ENCODE measurements at places on chromosomes 5 and 9.

- DNase-seq: no peak
Measured at GRCh38 chr9:78848061-78848460, 551.1 kb downstream of the PSAT1 start.

GRCh38 chr5:166165596-166165995 lies 2125.8 kb upstream of the WWC1 start:
- DNase-seq: no peak

DNA sequence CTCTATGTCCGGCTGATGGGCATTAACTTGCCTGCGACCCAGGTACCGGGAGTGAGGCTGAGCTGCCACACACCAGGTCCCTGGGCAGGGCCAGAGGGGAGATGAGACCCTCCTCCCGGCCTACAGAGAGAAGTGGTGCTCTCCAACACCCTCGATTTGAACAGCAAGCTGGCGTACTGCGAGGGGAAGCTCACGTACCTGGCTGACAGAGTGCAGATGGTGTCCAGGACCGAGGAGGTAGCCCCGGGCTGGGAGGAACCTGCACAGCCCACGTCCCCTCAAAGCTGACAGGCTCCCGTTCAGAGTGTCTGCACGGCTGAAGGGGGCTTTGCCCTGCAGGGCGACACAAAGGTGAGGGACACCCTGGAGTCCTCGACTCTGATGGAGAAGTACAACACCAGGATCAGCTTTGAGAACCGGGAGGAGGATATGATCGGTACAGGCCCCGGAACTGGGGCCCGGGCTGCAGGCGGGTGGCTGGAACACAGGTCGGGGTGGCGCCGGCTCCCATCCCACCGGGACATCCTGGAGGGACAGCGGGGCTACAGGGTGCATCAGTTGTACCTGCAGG lies 1.0 kb upstream of the RABL6 start:
- DNase-seq: no peak

DNA sequence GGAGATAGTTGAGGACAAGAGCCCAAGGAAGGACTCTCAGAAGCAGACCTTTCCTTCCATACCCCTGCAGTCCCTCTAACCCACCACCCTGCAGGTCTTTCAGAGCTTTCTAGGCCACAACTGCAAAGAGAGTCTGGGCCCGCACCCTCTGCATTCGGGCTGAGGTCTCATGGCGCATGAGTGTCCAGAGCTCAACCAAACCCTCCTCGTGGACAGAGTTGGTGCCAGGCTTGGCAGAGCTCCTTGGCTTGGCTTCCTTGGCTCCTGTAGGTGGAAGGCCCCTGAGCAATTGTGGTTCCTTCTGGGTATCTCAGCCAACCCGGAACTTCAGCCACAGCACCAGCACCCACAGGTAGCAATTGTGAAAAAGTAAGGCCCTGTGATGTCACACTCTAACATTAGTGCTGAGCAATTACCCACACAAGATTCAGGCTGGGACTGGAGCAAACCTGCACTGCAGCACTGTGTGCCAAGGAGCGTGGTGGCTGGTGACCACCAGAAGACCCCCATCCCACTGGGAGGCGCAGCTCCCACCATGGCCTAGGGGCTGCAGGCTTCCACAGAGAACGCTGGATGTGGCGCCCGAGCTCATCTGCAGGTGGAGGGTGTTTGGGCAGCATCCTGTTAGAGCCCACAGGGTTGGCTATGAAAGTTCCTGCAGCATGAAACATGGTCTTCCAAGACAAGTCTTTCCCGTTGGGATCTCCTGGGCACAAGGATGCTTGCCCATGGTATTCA lies 38.8 kb downstream of the FOXI1 start:
- DNase-seq: no peak

DNA sequence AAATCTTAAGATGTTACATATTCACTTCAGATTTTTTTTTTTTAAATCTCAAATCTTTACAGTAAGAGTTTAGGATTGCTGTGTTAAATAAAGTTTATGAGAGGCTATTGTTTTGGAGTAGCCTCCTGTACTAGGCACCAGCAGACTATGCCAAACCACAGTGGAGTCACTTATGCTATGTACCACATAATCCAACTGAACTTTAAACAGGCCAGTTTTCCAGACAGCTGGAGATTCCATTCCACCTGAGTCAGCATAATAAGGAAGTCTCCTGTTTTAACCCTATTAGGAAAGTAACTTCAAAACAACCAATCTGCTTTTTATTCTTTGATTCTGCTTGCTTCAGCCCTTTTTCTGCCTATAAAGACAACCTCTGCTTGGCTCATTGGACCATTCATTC lies 205.2 kb downstream of the CSNK1G3 start:
- DNase-seq: no peak

- no peak for DNase-seq
Measured at GRCh38 chr5:132203464-132203818, 24.2 kb downstream of the P4HA2 start.

- DNase-seq: no peak
Measured at GRCh38 chr9:111029260-111029659, 9.0 kb downstream of the LPAR1 start.

GRCh38 chr5:68027519-68027918 lies 188.0 kb upstream of the PIK3R1 start:
- no peak for DNase-seq

GRCh38 chr9:109855540-109855939 lies 75.5 kb downstream of the PALM2AKAP2 start:
- DNase-seq: no peak

DNA sequence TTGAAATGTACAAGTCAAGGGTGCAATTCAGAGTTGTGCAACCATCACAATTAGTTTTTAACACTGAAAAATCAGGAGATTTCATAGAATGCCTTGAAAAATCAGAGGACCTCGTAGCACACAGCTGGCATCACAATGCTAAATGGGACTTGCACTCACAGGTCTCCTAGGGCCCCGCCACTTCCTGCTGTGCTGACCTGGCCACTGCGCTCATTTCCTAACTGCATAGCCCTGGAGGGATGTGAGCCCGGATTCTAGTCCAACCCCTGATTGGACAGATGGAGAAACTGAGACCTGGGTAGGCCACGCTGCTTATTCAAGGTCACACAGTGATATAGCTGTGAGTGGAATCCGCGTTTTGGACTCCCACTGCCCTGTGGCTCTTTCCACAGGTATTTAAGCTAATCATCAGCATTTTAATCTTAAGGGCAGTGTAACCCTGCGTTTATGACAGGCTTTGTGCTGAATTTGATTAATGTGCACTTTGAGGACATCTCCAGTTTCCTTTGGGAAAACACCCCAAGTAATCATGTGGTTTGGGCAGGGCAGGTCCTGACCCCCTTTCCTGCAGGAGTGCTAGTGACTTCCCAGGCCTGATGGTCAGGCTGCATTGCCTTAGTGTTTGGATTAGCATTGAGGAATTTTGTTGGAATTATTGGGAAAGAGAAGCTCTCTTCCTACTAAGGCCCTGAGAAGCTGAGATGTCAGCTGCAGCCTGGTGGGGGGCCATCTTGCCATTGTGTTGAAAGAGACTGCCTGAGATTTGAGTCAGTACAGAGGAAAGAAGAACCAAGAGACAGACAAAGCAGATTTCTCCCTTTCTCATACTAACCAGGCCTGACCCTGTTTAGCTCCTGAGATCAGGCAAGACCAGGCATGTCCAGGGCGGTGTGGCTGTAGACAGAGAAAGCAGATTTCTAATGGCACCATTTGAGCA lies 36.2 kb downstream of the STC2 start:
- no peak for DNase-seq

DNA sequence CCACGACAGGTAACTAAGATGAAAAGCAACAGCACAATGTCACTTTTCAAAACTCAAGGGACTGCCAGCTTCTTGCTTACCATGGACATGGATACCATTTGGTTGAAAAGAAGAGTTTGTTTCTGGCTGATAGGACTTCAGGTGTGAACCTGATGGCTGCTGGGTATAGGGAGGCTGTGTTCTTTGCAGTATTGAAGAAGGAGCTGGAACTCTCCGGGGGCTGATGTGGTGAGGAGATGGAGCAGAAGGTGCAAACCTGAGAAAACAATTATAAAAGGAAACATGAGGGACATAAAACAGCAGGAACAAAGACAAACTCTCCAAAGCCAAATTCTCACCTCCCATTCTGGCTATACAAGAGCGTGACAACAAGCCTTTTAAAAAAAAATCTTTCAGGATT lies 330.1 kb upstream of the RFX3 start:
- no peak for DNase-seq

DNA sequence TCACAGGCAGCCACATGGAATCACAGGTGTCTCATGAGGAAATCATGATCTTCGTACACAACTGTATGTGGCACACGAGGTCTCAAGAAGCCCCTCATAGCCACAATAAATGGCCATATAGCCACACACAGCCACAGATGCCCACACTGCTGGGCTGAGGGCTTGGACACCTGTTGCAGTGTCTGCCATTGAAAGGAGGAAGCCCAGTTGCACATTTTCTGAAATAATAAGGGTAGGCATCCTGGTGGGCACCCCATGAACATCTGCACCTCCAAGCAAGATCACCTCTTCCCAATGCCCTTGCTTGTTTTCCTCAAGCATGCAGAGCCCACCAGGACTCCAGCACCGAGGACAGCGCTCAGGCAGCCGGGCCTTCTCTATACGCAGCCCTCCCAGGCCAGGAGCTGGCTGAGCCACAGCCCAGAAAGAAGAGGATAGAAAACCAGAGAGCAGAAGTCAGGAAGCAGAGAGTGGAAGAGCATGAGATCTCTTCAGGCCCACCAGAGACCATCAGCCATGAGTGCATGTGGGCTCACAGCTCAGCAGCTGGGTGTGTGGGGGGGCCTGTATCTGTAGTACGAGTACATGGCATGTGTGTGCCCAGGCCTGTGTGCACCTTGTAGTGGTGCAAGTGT lies 1.0 kb upstream of the ACSL6 start:
- peak; percentile 63 for DNase-seq

DNA sequence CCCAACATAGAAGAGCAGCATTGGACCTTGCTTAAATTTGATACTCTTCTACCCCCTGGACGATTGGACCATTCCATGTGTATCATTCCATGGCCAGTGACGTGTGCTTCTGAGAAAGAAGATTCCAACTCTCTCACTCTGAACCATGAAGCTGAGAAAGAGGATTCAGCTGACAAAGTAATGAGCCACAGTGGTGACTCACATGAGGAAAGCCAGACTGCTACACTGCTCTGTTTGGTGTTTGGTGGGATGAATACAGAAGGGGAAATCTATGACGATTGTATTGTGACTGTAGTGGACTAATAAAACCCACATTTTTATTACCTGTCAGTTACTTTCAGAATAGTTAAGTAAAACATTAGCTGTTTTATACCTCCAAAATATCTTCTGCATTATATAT lies 7.5 kb downstream of the HSPA5 start:
- DNase-seq: no peak

- no peak for DNase-seq
Measured at GRCh38 chr9:35691757-35692301, 2.1 kb upstream of the TPM2 start.

DNA sequence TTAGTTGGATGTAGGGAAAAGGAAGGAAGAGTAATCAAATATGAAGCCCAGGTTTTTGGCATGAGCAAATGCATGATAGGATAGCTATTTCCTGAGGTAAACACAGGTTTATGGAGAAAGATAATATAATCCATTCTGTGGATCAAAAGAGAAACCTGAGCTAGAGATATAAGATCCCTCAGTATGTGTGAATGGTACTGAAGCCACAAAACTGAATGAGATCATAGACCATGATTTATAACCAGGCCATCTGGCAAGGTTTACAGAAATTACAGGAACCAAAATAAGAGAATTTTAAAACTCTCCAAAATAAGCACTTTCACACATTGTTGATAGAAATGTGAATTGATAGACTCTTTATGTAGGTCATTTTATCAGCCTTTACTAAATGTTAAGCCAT lies 28.7 kb upstream of the ECM2 start:
- no peak for DNase-seq

DNA sequence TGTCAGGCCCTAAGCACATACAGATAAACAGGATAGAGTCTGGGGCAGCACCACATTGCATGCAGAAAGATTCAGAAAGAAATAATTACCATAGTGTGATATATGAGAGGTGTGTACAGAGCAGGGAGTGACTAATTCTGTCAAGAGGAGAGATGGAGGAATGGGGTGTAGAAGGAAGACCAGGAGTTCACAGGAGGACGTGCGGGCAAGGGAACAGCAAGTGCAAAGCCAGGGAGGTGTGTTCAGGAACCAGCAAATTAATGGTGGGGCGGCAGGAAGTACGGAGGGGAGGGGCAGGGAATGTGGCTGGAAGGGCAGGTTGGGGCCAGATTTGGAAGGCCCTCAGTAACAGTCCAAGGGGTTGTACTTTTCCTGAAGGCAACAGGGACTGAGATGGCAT lies 17.4 kb downstream of the EGR1 start:
- no peak for DNase-seq

DNA sequence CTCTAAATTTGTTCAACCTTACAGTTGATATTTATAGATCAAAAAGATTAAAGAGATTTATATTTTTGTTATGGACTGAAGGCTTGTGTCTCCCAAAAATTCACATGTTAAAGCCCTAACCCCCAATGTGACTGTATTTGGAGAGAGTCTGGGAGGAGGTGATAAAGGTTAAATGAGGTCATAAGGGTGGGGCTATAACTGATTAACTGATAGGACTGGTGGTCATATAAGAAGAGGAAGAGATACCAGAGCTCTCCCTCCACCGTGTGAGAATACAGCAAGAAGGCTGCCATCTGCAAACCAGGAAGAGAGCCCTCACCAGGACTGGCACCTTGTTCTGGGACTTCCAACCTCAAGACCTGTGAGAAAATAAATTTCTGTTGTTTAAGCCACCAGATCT lies 264.3 kb downstream of the ENC1 start:
- no peak for DNase-seq

DNA sequence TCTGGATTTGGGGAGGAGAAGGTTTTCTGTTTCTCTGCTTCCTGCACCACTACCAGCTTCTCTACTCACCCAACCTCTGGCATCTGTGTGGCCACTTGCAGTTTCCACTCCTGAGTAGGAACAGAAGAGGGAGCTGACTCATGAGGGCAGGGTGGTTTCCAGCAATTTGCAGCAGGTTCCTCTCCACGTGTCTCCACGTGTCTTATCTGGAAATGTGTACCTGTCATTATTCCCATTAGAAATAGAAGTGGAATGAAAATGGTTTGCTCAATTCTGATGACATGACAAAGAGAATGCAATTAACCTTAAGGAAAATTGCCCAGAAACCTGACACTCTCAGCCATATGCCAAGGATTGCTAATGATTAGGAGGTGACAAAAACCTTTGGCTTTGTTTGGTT lies 33.0 kb downstream of the EGFLAM start:
- no peak for DNase-seq

DNA sequence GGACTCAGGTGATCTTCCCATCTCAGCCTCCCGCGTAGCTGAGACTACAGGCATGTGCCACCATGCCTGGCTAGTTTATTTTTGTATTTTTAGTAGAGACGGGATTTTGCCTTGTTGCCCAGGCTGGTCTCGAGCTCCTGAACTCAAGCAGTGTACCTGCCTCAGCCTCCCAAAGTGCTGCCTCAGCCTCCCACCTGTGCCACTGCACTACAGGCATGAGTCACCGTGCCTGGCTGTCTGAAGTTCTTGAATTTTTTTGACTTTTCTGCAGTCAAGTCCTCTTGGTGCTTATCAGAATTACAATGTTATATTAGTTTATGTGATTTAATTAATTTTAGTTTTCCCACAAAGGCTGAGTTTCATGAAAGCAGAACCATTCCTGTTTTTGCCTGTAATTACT lies 9.8 kb downstream of the SPIN1 start:
- DNase-seq: no peak

- DNase-seq: no peak
Measured at GRCh38 chr5:77498952-77499351, 6.8 kb upstream of the WDR41 start.
